ENCODE measurements at places on chromosomes 5 and 9.

GRCh38 chr5:127313847-127314473, 23.4 kb downstream of the MEGF10 start:
- DNase-seq, result peak; percentile 66

DNA sequence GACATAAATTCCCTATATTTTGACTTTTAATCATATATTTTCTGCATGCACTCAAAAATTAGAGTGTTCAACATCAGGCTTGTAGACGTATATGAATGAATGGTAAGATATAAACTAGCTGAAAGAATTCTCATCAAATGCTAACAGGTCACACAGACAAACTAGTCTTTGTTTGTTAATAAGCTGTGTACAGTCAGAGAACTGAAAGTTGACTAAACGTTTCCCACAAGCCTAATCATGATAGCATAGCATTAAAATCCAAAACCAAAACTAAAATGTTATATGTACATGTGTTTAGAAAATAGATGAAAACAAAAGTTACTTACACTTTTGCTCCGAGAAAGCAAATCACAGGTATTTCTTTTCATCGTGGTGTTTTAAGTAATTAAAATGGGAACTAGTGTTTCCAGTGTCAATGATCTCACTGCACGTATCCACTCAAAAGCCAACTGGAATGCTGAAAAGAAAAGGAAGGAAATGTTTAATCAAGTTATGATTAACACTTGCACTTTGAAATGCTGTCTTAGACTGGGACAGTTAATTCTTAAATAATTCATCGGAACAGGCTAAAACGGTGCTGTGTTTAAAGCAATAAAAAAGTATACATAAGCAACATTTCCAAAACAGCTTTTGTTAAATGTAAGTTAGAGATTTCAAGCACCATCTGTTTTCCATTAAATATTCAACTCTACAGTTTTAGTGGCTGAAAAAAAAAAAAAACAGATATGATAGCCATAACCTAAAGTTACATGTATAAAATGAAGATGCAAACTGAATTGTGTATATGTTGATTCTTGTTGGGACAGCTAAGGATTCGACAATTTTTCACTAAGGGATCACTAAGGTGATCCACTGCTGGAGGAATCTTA, 291.9 kb upstream of the PDE4D start:
- DNase-seq, result no peak

DNA sequence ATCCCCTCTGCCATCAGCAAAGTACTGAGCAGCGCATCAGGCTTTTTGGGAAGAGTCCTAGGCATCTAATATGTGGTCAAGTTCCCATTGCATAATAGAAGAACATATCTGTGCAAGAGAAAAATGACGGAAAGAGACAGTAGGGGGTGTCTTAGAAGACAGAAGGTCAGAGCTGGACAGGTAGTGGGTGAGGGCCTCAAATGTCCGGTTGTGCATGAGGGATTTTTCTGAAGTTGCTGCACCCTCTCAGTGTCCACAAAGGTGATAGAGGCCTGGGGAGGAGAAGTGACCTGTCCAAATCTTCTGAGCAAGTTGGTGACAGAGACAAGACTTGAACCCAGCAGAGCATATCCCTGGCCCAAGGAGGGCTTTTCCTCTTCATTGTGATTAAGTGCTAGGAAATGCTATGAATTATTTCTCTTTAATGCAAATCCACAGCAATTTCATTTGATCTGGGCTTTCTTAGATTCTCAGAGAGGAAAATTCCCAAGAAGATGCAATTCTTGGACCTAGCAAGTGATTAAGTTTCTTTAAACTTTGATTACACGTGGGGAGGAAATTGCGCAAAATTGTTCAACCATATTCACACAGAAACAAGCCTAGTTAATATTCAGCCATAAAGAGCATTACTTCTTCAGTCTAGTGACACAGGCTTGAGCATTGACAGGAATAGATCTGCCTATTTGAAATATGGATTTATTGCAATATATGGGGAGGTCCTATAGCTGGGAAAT, at the start of gene OR2S2:
OR2S2 (minus strand) TSS at position 51 of the 734 bp plus-strand sequence. CDS start 56 bp downstream, outside the sequence.
- no peak for DNase-seq

- DNase-seq, result no peak
These were observed 23.8 kb downstream of the SHC3 start for GRCh38 chr9:89154651-89155336.

- peak; percentile 26 for DNase-seq
These were observed 16.1 kb downstream of the SLC45A2 start for GRCh38 chr5:33968211-33969005.

GRCh38 chr5:9545992-9546851, at the start of gene SEMA5A:
TSS of gene SEMA5A (minus strand) at chr5:9546075. CDS start at chr5:9379946, 166,129 bp downstream.
- DNase-seq, result peak; percentile 30

DNA sequence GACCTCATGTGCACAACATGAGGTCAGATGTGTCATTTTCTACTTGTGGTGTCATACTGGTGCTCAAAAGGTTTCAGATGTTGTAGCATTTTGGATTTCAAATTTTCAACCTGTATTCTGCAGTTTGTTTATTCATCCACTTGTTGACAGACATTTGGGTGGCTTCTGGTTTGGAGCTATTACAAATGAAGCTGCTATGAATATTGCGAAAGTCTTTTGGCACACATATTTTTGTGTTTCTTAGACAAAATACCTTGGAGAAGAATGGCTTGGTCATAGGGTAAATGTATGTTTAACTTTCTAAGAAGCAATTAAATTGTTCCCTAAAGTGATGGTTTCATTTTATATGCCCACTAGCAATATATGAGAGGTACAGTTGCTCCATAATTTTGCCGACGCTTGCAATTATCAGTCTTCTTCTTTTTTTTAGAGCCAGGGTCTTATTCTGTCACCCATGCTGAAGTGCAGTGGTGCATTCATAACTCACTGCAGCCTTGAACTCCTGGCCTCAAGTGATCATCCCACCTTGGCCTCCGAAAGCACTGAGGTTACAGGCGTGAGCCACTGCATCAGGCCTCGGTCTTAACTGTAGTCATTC, 70.7 kb upstream of the TRPC7 start:
- DNase-seq, result no peak

- DNase-seq, result no peak
These were observed 439.2 kb upstream of the CDH9 start for GRCh38 chr5:27477550-27477949.

All from BE2C (cell line).